ENCODE measurements at places on chromosomes 7 and 10. TPM values are rescaled to one million over a fixed set of nuclear protein-coding genes. Genes with fewer than 3 reads are reported as not detected.

MYO3A gene
- total RNA-seq = not detected

ANKRD1 gene
- total RNA-seq = not detected

ATOH7 gene
- total RNA-seq = not detected

POU6F2 gene
- total RNA-seq = not detected

ACTL6B gene
- not detected for total RNA-seq

LAMB4 gene
- not detected for total RNA-seq

Measured in T-cell (primary cell).